K562 (cell line): ENCODE measurements at places on chromosomes 4 and X.

DNA sequence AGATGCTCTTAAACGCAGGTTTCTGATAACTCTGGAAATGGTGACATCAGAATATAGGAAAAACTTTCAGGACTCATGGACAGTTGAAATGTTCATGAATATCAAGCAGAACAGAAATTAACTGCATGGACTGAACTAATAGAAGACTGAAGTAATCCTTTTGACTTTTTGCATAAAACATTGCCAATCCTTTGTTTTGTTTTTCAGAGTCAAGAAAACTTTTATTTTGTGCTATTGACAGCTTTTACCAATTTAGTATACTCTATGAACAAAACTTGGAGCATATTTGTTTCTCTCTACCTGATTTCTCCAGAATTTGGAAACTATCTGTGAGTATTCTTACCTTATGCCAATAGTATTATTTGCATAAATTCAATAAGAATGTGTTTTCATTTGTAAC is 61.2 kb upstream of the HMX1 start:
- DNase-seq, result no peak

DNA sequence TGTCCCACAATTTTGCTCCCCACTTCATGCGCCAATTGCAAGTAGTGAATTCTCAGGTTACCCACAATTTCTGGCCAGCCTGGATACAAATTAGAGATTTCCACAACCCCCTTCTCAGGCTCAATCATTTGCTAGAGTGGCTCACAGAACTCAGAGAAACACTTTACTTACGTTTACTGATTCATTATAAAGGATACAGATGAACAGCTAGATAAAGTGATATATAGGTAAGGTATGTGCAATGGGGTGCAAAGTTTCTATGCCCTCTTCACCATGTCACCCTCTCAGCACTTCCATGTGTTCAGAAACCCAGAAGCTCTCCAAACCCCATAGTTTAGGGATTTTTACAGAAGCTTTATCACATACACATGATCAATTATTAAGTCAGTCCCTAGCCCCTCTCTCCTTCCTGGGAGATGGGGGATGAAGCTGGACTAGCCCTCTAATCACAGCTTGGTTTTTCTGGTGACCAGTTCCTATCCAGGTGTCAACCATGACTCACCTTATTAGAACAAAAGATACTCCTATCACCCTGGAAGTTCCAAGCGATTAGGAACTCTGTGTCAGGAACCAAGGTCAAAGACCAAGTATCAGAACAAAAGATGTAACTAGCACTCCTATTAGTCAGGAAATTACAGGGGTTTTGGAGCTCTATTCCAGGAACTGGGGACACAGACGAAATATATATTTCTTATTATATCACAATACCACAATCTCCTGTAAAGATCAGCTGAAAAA is 33.5 kb upstream of the PRRG1 start:
- no peak for DNase-seq

DNA sequence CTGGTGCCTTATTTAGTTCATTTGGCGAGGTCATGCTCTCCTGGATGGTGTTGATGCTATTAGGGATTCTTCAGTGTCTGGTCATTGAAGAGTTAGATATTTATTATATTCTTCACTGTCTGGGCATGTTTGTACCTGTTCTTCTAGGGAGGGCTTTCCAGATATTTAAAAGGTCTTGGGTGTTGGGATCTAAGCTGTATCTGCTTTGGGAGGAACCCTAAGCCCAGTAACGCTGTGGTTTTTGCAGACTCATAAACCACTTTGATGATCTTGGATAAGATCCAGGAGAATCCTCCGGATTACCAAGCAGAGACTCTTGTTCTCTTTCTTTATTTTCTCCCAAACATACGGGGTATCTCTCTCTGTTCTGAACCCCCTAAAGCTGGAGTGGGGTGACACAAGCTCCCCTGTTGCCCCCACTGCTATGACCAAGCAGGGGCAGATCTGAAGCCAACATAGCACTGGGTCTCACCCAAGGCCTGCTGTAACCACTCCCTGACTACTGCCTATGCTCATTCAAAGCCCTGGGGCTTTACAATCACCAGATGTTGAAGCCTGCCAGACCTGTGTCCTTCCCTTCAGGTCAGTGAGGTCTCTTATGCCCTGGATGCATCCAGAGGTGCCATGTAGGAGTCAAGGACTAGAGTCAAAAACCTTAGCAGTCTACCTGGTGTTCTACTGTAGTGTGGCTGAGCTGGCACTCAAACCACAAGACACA is 187.6 kb downstream of the GUCY2F start:
- DNase-seq, result no peak

GRCh38 chrX:53357799-53358530 is 64.5 kb downstream of the SMC1A start:
- DNase-seq, result no peak

- no peak for DNase-seq
These were observed 248.4 kb upstream of the TTC29 start for GRCh38 chr4:147194114-147194513.

GRCh38 chrX:30992381-30992904 is 79.4 kb downstream of the FTHL17 start:
- DNase-seq, result no peak

- DNase-seq, result no peak
These were observed 39.2 kb downstream of the USP11 start for GRCh38 chrX:47272013-47272408.

- DNase-seq, result no peak
These were observed 268.1 kb downstream of the ANK2 start for GRCh38 chr4:113317523-113317922.

GRCh38 chr4:85747882-85748491 is 273.0 kb downstream of the ARHGAP24 start:
- DNase-seq, result peak; percentile 40

- no peak for DNase-seq
These were observed 73.6 kb upstream of the TBC1D9 start for GRCh38 chr4:140829825-140830224.

- DNase-seq, result no peak
These were observed 17.1 kb downstream of the PPP2R3B start for GRCh38 chrX:369563-370101.

DNA sequence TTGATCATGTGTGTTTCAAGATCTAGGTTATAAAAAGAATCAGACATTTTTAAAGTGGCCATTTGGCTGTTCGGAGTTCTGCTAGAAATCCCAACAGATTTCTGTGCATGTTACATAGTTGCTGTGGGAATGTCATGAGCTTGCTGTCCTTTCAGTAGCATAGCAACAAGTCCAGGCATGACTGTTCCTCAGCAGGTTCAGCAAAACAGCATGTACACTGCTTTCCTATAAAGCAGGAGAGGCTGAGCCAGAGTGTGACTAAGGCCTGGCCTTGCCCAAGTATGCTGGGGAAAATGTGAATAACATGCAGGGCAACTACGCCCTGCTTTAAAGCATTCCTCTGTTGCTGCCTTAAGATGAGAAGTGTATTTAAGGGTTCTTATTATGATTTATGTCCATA is 217.1 kb upstream of the SMIM31 start:
- no peak for DNase-seq

DNA sequence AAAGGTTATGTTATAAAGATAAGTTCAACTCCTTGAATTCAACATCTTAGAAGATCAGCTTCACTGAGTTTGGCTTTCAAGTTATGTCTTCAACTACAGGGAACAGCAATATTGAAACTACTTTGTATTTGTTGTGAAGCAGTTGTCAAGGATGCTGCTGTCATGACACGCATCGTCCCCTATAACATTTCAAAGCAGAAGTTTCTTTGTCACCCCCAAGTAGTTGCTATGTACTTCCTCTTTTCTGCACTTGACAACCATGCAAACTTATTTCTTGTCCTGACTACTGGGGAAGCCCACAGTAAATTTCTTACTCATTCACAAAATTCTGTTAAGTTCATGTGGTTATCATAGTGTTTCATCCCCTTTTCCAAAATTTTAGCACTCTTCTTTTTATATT is 14.3 kb downstream of the ANTXR2 start:
- DNase-seq, result peak; percentile 26

DNA sequence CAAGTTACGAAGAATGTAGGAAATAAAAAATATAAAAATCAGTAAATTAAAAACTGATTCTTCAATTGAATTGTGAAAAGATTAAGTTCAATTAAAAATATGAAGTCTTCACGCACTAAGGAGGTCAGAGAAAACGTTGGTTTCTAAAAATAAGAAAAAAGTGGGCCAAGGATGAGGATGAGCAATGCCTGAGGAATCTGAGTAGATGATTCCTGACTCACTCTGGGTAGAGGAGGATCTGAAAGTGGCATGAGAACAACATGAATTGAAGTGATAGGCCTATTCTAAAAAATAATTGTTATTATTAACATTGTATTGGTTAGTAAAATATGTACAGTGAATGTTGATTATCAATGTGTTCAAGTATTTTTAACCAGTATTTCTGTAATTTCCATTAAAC is 444.2 kb downstream of the GRIA2 start:
- DNase-seq, result no peak

GRCh38 chrX:153602601-153603000 is 3.7 kb upstream of the CCNQ start:
- no peak for DNase-seq

- DNase-seq, result no peak
These were observed 307.9 kb upstream of the ZFP42 start for GRCh38 chr4:187687697-187688096.

DNA sequence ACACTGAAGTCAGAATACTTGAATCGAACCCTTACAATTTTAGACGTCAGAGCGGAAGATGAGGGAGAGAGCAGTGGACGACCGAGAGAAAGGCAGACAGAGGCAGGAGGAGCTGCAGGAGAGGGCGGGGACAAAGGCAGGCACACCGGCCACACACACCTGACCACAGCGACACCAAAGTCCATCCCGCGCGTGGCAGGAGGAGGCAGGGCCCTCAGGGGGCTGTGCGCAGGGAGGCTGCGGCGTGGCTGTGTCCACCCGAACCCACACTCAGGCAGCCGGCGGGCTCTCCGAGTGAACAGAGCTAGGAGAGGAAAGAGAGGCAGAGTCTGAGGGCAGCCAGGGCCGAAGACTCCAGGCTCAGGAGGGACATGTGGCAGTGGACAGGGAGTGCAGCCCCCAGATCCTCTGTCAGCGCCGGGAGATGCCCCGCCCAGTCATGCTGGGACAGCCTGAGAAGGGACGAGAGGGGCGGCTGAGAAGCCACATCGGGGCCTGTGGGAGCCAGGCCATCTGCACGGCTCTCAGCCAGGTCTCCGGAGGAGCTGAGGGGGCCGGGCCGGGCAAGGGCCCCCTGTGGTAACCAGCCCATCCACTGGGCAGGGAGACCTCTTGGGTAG is 20.1 kb downstream of the GAK start:
- DNase-seq, result no peak

GRCh38 chrX:136880003-136880451 is 498 bp downstream of the RBMX start:
- peak; percentile 53 for DNase-seq

DNA sequence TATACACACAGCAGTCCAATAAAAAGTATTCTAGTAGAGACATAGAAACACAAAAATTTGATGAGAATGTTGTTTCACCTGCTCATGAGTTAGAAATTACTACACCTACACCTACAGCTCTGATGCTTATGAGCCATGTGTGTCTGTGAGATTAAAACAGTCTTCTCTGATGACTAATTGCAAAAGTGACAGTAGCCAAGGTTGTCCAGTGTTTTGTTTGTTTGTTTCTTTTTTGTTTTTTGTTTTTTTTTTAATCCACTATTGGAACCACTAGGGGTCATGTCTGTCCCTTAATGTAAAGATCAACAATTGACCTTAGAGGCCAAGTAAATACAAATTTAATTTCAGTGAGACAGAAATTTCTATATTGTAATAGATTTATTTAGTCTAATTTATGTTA is 423.1 kb downstream of the TEX13C start:
- DNase-seq, result no peak

GRCh38 chr4:2797545-2798305 is 4.8 kb downstream of the SH3BP2 start:
- DNase-seq, result no peak

DNA sequence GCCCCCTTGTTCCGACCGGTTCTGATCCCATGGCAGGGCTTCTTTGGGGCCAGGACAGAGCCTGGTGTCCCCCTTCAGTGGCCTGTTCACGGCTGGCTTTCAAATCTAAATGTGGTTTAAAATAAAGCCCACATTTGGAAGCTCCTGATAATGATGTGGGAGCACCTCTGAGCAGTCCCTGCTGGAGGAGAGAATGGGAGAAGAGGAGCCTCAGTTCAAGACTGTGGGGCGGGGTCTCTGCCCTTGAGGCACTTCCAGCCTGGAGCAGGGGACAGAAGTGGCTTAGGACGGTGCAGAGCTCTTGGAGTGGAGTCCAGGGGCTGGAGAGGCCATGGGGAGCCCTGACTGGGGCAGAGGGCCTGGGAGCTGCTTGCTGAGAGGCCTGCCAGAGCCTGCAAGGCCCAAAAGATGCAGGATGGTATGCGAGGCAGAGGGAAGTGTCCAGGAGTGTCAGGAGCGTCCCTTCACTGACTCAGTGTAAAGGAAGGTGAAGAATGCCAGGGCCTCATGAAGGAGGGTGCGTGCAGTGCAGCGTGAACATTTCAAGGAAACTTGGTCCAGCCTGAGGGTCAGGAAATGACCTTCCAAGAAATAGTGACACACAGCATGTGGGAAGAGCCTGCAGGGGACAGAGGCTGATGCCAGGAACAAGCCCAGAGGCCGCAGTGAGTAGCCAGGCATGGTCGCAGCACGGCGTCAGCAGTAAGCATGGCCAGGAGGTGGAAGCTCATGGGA is 21.1 kb upstream of the TADA2B start:
- DNase-seq, result no peak

DNA sequence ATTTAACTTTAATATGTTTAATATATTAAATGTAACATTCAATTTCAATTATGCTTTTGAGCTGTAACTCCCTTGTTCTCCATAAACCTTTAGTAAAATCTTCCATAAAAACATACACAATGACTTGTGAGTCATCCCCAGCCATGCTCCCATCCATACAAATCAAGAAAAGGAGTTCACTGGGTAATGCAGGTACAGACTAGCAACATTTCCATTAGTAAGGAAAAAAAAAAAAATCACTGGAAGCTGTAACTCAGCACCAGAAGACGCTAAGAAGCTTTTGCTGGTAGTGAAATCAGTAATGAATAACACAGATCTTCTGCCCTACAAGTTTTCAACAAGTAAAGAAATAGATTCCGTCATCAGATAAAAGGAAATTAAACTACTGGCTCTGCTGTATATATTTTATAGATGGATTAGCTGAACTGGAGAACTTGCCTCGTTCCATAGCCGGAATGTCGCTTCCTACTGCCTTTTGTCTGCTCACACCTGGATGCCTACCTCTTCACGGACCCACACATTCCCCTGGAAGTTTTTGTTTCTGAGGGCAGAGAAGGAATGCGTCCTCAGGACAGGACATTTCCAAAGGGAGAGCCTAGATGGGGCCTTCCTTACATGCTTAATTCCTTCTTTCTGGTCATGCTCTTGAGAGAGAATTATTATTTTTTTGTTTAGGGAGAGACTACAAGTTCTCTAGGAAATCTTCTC is 298.4 kb upstream of the ANKRD50 start:
- no peak for DNase-seq

GRCh38 chr4:21742326-21742725 is 206.2 kb downstream of the KCNIP4 start:
- DNase-seq, result no peak

GRCh38 chr4:107115185-107115847 is 79.2 kb upstream of the DKK2 start:
- DNase-seq, result no peak

DNA sequence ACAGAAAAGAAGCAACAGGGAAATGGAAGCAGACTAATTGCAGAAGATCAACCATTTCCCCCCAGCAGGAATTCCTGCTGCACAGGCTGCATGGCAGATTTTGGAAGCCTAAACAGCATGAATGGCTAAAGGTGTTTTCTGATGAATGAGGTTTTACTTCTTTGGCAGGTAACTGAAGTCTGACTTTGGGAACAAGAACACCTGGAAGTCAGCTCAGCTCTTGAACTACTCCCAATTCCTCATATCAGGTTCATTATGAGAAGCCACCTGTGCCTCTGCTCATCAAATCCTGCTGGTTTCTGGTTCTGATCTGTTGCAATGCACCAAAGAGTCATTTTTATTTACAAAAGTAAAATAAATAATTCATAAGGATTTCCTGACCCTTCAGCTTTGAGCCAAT is 139.0 kb downstream of the COL25A1 start:
- DNase-seq, result no peak
